ENCODE measurements at places on chromosomes 3 and 15.
A peak's percentile ranks its signal among the peaks of the same experiment; 100 is the strongest.

- no peak for DNase-seq
Observed at GRCh38 chr15:72887376-72887775, 103.8 kb upstream of the ADPGK start.

DNA sequence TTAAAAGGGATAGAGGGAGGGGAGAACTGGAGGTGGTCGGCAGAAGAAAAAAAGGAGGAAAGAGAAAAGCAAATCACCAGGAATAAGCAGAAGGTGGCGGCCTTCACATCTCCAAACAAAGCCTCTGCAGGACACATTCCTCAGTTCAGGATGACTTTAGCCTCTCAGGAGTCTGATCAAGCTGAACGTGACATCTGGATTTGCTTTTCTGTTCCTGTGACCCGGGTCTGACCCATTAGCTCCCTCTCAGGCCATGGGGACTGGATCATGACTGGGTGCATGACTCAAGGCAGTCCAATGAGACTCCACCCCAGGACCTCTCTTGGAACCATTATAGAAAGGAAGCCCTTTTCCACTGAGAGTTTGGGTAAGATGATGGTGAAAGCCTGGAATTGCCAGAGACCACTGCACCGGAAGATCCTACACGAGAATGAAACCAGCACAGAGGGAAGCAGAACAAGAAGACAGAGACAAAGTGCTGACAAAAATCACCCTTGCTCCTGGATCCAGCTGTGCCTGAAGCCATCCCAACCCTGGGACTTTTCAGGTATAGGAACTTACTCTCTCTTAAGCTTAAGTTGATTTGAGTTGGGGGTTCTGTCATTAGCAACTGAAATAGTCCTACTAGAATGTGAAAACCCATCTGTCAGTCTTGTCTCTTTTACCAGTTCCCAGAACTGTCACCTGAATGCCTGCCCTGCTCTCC, 45.4 kb upstream of the RAD18 start:
- no peak for DNase-seq

GRCh38 chr15:70643783-70644125, 119.6 kb downstream of the UACA start:
- peak; percentile 82 for DNase-seq

DNA sequence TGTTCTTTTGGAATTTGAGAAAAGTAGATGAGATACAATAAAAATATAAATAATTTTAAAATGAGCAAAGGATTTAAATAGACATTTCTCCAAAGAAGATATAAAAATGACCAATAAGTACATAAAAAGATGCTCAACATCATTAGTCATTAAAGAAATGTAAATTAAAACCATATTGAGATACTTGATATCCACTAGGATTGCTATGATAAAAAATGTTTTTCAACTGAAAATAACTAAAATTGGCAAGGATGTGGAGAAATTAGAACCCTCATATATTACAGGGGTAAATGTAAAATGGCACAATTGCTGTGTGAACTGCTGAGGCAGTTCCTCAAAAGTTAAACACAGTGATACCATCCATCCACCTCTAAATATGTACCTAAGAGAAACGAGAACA, 38.8 kb downstream of the LRRFIP2 start:
- DNase-seq, result no peak

- DNase-seq, result no peak
Observed at GRCh38 chr3:105448338-105448982, 81.8 kb downstream of the ALCAM start.

DNA sequence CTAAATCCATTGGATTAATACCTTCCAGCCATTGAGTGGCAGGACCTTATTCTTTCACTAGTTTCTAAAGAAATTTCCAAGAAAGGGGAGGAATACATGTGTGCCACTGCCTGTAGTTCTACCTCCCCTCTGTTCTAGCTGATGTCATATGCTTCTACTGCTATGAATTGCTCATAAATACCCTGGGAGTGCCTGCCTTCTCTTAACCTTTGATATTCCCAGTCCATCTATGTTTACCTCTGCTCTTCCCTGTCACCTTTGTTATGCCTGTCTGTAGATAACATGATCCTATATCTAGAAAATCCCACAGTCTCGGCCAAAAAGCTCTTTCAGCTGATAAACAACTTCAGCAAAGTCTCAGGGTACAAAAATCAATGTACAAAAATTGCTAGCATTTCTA, 486.9 kb upstream of the ARRDC4 start:
- no peak for DNase-seq

GRCh38 chr15:70088887-70089691, 8.6 kb downstream of the TLE3 start:
- no peak for DNase-seq

DNA sequence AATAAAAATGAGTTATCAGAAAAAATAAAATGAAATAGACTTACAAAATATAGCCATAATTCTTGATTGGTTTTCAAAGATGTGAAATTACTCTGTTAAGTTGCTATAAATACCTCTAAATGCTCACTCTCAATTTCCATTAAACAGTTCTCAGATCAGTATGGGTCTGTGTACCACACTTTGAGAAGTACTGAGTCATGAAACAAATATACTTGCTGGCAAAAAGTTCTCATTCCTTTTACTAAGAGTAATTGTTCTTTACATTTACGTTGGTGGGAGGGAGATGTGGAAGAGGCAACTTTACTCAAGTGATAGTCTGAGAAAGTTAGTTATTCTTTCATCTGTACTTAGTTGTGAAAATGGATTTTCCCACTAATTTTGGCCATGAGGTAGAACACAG, 96.3 kb downstream of the ZNF385D start:
- DNase-seq, result no peak

DNA sequence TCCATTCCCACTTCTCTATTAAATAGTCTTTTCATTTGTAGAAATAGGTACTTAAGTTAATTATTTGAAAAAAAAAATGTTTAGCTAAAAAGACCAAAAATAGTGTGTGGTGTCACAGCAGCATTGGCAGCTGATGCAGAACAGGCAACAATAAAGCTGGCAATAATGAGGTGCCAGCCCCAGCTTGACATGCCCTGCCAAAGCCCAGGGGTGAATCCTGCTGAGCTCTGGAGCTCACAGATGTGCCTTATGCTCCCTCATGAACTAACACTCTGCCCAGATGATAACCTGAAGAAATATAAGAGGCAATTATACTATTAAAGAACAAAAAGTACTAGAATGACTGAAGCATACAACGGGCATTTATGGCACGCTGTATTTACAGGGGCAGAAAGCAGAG, 63.8 kb downstream of the IGSF11 start:
- DNase-seq, result no peak

DNA sequence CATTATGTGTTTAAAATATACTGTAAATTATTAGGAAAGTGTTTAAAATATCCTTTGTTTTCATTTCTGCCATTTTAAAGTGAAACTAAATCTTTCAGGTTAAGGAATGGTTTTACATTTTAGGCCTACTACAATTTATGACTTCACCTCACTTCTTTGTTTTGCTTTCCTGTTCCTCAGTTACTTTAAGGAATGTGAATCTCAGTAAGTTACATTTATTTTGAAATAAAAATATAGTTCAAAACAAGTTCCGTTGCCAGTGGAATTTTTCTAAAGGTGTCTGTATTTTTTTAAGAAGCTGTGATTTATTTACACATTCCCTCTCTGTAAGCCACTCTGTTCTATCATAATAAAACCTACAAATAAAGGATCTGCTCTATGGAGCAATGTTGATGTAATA, 630.9 kb upstream of the AGTR1 start:
- no peak for DNase-seq

DNA sequence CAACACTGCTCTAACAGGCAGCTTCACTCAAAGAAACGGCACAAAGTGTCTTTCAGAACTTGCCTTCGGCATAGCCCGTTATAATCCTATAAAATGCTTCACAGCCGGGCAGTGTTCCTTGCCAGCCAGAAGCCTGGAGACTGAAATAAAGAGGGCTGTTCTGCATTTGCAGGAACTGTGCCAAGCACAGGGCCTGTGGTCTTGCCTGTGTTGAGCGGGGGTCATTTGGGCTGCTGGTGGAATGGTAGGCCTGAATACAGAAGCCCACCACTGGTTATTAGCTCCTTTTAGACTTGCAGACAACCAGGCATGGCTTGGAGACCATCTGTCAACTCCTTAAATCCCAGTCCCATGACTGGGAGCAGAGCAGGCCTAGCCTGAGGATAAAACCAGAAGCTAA, 4.7 kb upstream of the ARHGEF3 start:
- DNase-seq, result no peak

DNA sequence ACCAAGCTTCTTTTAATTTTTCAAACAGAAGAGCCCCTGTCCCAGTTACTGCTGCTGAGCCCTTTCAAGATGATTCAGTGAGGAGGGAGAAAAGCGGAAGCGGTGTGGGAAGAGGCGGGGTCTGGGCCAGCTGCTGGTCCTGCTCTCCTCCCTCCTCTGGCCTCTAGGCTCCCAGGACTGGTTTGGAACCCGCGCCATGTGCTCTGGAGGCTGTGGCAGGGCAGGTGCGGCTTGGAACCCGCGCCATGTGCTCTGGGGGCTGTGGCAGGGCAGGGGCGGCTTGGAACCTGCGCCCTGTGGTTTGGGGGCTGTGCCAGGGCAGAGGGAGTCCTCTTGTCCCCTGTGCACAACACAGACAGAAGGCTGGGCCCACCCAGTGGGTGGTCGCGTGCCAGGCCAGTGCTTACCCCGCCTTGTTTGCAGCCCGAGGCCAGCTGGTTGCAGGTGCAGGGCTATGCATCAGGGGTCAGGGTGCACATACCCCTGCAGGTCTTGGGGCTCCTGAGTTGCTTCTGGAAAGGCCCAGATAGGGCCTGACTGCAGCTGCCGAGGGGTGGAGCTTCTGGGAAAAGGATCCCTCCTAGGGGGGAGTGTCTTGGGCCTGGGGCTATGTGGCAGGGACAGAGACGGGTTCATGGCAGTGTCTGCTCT, 12.2 kb downstream of the ALG1L2 start:
- DNase-seq, result peak; percentile 4

- peak; percentile 46 for DNase-seq
Observed at GRCh38 chr3:153746211-153746610, 375.0 kb upstream of the ARHGEF26 start.

- no peak for DNase-seq
Observed at GRCh38 chr3:109995377-109995776, 658.0 kb upstream of the DPPA4 start.

DNA sequence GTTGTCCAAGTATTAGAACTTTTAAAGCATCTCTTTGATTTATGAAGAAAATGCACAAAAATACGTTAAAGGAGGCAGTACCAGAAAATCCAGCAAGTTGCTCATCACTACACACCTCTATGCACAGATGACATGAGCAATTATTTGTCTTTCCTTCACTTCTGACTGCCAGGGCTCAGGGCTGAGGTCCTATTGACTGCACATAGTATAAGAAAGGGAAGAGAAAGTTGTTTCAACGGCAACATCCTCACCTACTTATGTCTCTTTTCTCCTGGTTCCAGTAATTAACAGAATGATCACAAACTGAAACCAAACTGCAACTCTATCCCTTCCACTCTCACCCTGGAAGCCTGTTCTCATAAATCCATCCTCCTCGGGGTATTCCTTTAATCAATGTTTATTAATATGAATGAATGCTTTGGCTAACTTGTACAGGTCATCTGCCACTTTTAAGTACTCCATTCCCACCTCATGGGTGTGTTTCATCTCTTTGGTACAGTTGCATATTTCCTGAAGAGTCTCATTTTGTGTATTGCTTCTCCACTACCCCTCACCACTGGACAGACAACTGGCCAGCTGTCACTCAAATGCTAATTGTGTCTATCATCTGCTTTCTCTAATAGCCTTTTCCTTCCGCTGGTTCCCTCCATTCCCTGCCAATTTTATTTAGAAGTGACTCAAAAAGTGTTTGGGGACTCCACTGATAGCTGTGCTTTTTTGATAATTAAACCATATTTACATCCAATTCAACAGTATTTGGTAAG, 34.5 kb downstream of the RAB27A start:
- no peak for DNase-seq

- DNase-seq, result no peak
Observed at GRCh38 chr3:25153561-25153960, 274.5 kb upstream of the RARB start.

Measured in LoVo (cell line).